ENCODE measurements at places on chromosomes 12 and 14.

- no peak overlapping the region for H3K4me3 ChIP-seq
- H3K4me1 ChIP-seq: no peaks in the 10 kb centered on the region
- peak; percentile 61 for DNase-seq
- H3K27ac ChIP-seq: no peak overlapping the region
- no peaks in the 10 kb centered on the region for H3K36me3 ChIP-seq
- H3K27me3 ChIP-seq: no peaks in the 10 kb centered on the region
Measured at GRCh38 chr12:81128930-81129554, 51.2 kb downstream of the ACSS3 start.

- no peak for DNase-seq
- H3K4me1 ChIP-seq: no peaks in the 10 kb centered on the region
- H3K36me3 ChIP-seq: no peaks in the 10 kb centered on the region
Measured at GRCh38 chr14:55519473-55520080, 60.4 kb upstream of the KTN1 start.

DNA sequence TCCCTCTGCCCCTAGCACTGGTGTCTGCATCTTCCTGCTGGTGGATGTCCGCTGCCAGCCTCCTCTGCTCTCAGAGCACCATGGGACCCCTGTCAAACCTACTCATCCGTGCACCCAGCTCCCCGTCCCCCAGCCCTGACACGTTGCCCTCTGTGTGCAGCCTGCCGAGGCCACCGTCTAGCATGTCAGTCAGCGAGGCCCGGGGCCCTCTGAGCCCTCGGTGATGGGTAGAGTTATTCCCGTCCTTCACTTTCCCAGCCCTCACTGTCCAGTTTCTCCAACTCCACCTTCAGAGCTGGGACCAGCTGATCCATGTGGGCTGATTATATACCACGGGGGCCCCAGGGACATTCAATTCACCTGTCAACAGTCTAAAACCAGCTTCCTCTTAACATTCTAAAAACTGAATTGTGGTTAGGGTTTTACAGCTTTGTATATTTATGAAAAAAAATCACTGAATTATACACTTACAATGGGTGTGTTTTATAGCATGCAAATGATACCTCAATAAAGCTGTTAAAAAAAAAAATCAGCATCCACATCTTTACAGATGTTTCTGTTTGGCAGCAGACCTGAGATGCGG lies 61.3 kb downstream of the CCDC88C start:
- H3K36me3 ChIP-seq: no peaks in the 10 kb centered on the region
- DNase-seq: no peak
- H3K4me3 ChIP-seq: no peak overlapping the region
- H3K27ac ChIP-seq: no peak overlapping the region

- H3K27me3 ChIP-seq: no peaks in the 10 kb centered on the region
- no peak overlapping the region for H3K4me3 ChIP-seq
- no peaks in the 10 kb centered on the region for H3K36me3 ChIP-seq
- H3K27ac ChIP-seq: no peak overlapping the region
Measured at GRCh38 chr12:131528144-131528543, 182.7 kb upstream of the SFSWAP start.

DNA sequence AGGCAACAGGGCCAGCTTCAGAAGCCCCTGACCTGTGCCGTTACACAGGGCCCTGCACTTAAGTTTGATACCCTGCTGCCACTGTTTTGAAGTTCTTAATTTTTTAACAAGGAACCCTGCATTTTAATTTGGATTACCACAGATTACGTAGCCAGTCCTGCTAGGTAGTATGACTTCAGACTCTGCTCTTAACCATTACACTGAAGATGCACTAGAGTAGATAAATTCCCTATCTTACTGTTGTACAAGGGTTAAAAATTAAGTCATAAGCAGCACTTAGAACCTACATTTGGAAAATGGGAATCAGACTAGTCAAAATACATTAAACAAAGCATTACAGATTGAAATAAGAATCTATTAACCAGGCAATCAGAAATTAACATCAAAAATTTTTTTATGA lies 2.3 kb downstream of the GNPNAT1 start:
- DNase-seq: peak; percentile 7
- H3K27me3 ChIP-seq: no peaks in the 10 kb centered on the region
- peaks cover under 1% of the 10 kb centered on the region for H3K36me3 ChIP-seq
- H3K4me3 ChIP-seq: peak overlapping the region; percentile 79
- no peak overlapping the region for H3K27ac ChIP-seq

- H3K36me3 ChIP-seq: no peaks in the 10 kb centered on the region
- H3K27ac ChIP-seq: no peak overlapping the region
- no peak overlapping the region for H3K4me3 ChIP-seq
- no peaks in the 10 kb centered on the region for H3K27me3 ChIP-seq
Measured at GRCh38 chr12:27762757-27763156, 17.3 kb upstream of the KLHL42 start.

GRCh38 chr14:86652526-86652925 lies 1122.6 kb downstream of the FLRT2 start:
- DNase-seq: no peak
- H3K4me3 ChIP-seq: no peak overlapping the region
- H3K4me1 ChIP-seq: no peaks in the 10 kb centered on the region
- H3K27me3 ChIP-seq: no peaks in the 10 kb centered on the region

GRCh38 chr12:22064968-22065367 lies 18.9 kb downstream of the CMAS start:
- H3K4me1 ChIP-seq: no peaks in the 10 kb centered on the region
- no peak overlapping the region for H3K4me3 ChIP-seq

GRCh38 chr12:110287986-110288385 lies 6.9 kb downstream of the ATP2A2 start:
- no peaks in the 10 kb centered on the region for H3K27me3 ChIP-seq
- H3K27ac ChIP-seq: no peak overlapping the region
- H3K36me3 ChIP-seq: peaks cover 34% of the 10 kb centered on the region
- DNase-seq: no peak
- peaks cover 26% of the 10 kb centered on the region for H3K4me1 ChIP-seq

GRCh38 chr12:66916189-66916588 lies 237.3 kb upstream of the GRIP1 start:
- H3K27me3 ChIP-seq: no peaks in the 10 kb centered on the region
- H3K27ac ChIP-seq: no peak overlapping the region
- H3K4me3 ChIP-seq: no peak overlapping the region
- DNase-seq: peak; percentile 9

GRCh38 chr14:97283005-97283403 lies 485.8 kb downstream of the VRK1 start:
- H3K4me1 ChIP-seq: peaks cover 2% of the 10 kb centered on the region
- H3K27ac ChIP-seq: no peak overlapping the region
- H3K27me3 ChIP-seq: no peaks in the 10 kb centered on the region
- no peak for DNase-seq

DNA sequence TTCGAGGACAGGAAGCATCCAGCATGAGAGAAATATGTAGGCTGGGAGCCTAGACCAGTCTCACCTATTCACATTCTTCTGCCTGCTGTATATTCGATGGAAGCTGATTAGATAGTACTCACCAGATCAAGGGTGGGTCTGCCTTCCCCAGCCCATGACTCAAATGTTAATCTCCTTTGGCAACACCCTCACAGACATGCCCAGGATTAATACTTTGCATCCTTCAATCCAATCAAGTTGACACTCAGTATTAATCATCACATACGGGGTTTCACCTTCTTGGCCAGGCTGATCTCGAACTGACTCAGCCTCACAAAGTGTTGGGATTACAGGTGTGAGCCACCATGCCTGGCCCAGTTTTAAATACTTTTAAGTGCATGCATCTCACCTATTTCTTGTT lies 30.5 kb upstream of the SLC10A1 start:
- H3K27ac ChIP-seq: no peak overlapping the region
- H3K4me1 ChIP-seq: peaks cover 7% of the 10 kb centered on the region
- no peak overlapping the region for H3K4me3 ChIP-seq
- H3K36me3 ChIP-seq: no peaks in the 10 kb centered on the region

DNA sequence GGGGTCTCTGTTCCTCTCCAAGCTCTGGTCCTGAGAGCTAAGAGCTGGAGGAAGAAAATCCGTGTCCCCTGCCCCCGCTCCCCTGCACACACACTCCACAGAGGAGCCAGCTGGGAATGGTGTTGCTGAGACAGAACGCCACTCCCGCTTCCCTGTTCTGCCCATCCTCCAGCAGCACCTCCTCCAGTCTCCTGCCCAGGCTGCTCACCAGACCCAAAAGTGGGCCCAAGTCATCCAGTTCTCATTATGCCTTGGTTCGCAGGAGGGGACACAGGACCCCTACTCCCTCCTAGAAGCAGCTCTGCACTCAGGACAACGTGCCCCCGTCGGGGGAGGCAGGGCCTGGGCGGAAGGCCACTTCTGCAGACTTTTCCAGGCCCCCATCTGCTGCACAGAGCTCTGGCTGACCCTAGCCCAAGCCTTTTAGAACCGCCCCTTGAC lies 830 bp upstream of the TRMT61A start:
- peak overlapping the region; percentile 88 for H3K4me3 ChIP-seq
- no peak overlapping the region for H3K27ac ChIP-seq
- no peak for DNase-seq
- H3K36me3 ChIP-seq: no peaks in the 10 kb centered on the region
- H3K4me1 ChIP-seq: peaks cover 25% of the 10 kb centered on the region

DNA sequence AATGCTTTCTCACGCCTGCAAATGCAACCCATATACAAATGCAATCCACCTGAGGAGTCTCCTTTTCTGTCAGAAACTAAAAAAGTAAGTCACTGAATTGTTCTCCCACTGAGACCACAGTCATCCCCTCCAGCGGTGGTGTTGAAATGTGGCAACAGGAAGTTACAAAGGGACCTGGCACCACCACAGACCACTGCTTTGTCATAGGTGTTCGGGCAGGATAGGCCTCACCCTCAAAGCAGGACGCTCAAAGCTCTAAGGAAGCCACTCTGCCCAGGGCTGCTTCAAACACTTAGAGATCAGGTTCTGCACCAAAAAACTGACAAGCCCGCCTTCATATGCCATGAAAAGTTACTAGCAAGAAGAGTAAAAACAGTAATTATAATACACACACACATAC lies 11.3 kb downstream of the PHLDA1 start:
- no peaks in the 10 kb centered on the region for H3K27me3 ChIP-seq
- H3K4me1 ChIP-seq: peaks cover 4% of the 10 kb centered on the region
- DNase-seq: no peak
- no peaks in the 10 kb centered on the region for H3K36me3 ChIP-seq
- H3K27ac ChIP-seq: no peak overlapping the region
- no peak overlapping the region for H3K4me3 ChIP-seq

DNA sequence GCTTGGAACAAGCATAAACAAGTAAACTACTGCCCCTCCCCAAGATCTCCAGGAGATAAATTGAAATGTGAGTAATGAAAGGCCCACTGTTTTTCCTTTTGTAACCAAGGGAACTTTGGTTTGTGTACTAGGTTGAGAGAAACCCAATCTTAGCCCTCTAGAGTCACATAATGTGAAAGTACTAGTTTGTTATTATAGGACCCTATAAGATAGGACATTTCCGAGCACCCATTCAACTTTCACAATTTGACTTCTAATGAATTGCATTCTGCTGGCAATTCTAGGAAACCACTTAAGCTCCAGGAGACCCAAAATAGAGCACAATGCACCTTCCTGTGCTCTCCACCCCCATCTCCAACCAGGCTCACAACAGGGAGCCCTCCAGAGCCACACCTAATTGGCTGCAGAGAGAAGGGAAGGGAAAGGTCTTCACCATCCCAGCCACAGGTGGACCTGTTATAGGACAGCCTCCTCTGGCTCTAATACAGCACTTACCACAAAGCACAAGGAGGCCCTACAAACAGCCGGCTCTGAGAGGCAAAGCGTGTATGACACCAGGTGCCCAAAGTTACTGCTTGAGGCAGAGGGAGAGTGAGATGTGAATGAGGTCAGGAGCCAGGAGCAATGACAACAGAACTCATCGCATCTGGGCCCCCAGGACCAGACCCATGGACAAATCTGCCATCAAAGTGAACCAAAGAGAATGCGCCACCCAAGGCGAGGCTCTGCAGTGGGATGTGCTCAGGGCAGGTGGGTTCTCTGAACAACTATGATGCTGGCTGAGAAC lies 163.3 kb upstream of the NTF3 start:
- no peak for DNase-seq
- H3K4me1 ChIP-seq: peaks cover 18% of the 10 kb centered on the region
- no peak overlapping the region for H3K27ac ChIP-seq

DNA sequence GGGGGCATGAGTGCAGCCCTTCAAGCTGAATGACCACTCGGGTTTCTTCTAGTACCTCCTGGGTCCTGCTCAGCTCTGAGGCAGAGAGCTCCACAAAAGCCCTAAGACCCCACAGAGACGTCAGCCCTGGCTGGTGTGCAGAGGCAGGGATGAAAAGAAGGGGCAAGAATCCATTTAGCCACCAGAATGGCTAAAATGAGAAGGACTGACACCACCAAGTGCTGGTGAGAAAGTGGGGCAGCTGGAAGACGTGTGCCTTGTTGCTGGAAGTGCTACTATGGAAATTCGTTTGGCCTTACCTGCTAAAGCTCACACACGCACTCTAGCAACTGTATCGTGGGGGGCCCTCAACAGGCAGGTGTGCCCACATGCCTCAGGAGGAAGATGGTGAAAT lies 26.7 kb downstream of the RILPL1 start:
- DNase-seq: no peak
- no peaks in the 10 kb centered on the region for H3K27me3 ChIP-seq
- no peak overlapping the region for H3K27ac ChIP-seq
- no peak overlapping the region for H3K4me3 ChIP-seq
- peaks cover 7% of the 10 kb centered on the region for H3K4me1 ChIP-seq

- DNase-seq: no peak
- no peak overlapping the region for H3K4me3 ChIP-seq
- peaks cover 2% of the 10 kb centered on the region for H3K4me1 ChIP-seq
- H3K27me3 ChIP-seq: no peaks in the 10 kb centered on the region
- no peaks in the 10 kb centered on the region for H3K36me3 ChIP-seq
- no peak overlapping the region for H3K27ac ChIP-seq
Measured at GRCh38 chr12:108846290-108846701, 11.1 kb downstream of the SSH1 start.

DNA sequence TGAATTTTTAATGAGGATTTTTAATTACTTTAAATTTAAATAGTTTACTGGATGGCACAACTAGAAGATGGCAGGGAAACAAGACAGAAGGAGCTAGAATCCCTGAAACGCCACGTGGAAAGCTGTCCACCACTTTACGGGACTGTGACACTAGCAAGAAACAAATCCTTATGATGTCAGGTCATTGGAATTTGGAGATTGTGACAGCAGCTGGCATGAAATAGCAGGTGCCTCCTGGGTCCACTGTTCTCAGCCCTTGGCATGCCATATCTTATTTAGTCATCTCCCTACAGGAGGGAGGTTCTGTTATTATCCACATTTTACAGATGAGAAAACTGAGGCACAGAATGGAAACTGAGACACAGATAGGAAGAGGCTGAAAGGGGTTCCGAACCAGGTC lies 113.8 kb downstream of the BCL11B start:
- no peak for DNase-seq
- no peaks in the 10 kb centered on the region for H3K27me3 ChIP-seq
- no peak overlapping the region for H3K27ac ChIP-seq
- no peaks in the 10 kb centered on the region for H3K36me3 ChIP-seq
- H3K4me3 ChIP-seq: no peak overlapping the region
- no peaks in the 10 kb centered on the region for H3K4me1 ChIP-seq

DNA sequence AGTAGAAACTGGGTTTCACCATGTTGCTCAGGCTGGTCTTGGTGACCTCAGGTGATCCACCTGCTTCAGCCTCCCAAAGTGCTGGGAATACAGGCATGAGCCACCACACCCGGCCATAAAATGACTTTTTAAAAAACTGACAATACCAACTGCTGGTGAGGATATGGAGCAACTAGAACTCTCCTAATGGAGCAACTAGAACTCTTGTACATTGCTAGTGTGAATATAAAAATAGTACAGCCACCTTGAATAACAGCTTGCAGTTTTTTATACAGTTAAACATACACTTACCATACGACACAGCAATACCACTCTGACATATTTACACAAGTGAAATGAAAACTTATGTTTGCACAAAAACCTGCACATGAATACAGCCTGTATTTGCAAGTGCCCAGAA lies 2.5 kb upstream of the CFAP73 start:
- no peaks in the 10 kb centered on the region for H3K36me3 ChIP-seq
- peaks cover 9% of the 10 kb centered on the region for H3K4me1 ChIP-seq
- DNase-seq: no peak
- H3K27ac ChIP-seq: no peak overlapping the region
- H3K4me3 ChIP-seq: no peak overlapping the region

All from neural progenitor cell (in vitro differentiated cells).